ENCODE measurements at places on chromosomes 7 and 10.

GRCh38 chr10:22609251-22609650 is 105.1 kb downstream of the PIP4K2A start:
- DNase-seq: no peak

- DNase-seq: no peak
Observed at GRCh38 chr10:63313066-63313717, 152.6 kb downstream of the JMJD1C start.

DNA sequence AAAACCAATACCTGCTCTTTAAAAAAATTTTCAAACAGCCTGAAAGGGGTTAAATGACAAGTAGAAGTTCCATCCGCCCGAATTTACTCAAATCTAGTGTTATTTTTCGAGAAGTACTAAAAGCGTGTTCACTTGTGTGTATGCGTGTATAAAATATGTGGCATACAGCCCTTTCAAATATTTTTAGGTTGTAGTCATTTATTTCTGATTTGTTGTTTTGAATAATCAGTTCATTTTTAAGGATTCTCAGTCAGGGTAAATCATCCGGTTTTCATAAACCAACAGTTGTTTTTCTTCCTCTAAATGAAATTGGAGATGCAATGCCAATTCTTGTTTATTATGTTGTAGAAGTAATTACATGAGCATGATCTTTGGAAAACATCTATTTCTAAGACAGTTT is 6.9 kb upstream of the SUN1 start:
- no peak for DNase-seq

DNA sequence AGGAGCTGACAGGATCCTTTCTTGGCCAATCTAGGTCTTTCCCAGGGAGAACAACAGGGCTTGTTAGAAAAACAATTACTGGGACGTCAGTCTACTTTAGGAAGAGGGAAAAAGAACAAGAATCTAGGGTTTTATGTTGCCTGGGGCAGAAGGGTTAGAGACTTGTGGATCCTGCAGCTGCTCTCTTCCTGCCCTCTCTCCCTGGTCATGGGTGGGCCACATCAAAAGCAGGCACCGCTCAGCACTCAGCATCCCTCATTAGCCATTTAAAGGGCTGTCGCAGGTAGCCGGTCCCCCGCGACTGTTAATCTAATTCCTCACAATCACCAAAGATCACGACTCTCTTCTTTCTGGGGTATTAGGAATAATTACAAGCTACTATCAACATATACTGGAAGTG is 631.9 kb downstream of the CALN1 start:
- DNase-seq: no peak

- DNase-seq: no peak
Observed at GRCh38 chr7:108038986-108039385, 36.0 kb upstream of the LAMB1 start.

- no peak for DNase-seq
Observed at GRCh38 chr7:149021725-149022062, 6.6 kb downstream of the PDIA4 start.

- DNase-seq: no peak
Observed at GRCh38 chr10:47179291-47179647, 120.7 kb upstream of the GDF10 start.

DNA sequence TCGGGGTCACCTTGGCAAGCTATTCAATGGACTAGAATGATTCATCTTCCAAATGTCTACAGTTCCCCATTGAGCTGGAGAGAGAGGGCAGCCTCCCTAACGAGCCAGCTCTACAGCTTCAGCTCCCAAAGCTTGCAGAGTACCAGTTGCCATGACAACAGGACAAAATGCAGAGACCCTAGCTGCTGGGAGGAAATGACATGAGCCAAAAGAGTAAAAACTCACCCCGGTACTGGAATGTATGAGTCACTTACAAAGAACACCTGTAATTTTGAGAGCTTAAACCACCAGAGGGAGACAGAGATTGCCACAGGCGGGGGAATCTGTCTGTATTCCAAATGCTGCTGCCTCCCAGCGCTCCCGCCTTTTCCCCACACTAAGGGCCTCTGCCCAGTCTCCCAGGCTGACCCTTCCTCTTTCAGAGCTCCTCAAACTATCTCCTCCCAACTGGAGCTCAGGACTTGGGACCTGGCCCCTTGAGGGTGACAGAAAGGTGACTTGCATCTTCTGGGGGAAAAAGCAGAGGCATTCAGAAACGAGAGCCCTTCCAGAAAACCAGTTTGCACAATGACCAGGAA is 95.5 kb downstream of the CUL2 start:
- no peak for DNase-seq

- no peak for DNase-seq
Observed at GRCh38 chr10:15433850-15434537, 62.9 kb upstream of the FAM171A1 start.

DNA sequence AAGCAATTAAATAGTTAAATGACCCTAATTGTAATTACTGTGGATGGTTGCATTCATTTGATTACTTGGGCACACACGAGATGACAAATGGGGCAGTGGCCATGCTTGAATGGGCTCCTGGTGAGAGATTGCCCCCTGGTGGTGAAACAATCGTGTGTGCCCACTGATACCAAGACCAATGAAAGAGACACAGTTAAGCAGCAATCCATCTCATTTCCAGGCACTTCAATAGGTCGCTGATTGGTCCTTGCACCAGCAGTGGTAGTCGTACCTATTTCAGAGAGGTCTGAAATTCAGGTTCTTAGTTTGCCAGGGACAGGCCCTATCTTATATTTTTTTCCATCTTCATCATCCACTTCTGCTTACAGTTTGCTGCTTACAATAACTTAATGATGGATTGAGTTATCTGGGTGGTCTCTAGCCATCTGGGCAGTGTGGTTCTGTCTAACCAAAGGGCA is 8.3 kb downstream of the PCBD1 start:
- DNase-seq: peak; percentile 53

- no peak for DNase-seq
Observed at GRCh38 chr10:93081318-93081717, 7.6 kb downstream of the CYP26A1 start.

DNA sequence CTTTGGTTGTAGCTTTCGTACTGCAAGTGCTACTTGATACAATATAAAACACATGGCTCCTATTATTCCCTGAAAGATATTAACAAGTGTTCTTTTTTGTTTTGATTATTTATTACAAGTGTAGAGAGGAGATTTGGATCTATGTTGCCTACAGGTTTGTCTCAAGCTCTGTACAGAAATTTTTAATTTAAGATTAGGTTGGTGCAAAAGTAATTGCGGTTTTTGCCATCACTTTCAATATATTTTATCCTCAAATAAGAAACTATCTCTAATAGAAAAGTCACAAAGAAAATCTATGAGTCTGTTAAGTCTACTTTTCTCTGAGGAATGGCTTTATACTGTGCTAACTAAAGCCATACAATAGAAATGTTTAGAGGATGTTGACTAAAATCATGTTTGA is 1086.1 kb downstream of the GRM8 start:
- DNase-seq: no peak

GRCh38 chr10:43196131-43196980 is 58.1 kb downstream of the CSGALNACT2 start:
- no peak for DNase-seq

GRCh38 chr7:24767878-24768569 is 10.8 kb upstream of the GSDME start:
- DNase-seq: no peak

DNA sequence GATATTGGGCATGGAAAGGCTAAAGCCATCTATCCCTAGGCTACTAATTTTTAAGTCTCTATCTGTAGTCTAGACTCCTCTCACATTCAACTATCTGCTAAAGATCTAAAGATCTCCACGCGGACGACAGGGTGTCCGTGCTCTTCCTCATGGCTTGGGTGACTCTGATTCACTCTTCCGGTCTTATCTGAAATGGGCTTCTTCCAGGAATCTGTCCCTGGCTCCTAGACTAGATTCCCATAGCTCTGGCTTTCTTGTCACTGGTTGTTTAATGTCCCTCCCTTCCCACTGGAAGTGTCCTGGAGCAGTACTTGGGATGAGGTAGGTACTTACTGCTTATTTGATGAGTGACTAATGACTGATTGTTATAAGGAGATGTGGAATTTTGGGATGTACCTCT is 62.0 kb upstream of the PODXL start:
- no peak for DNase-seq

GRCh38 chr7:26948617-26949118 is 84.3 kb upstream of the SKAP2 start:
- DNase-seq: no peak

DNA sequence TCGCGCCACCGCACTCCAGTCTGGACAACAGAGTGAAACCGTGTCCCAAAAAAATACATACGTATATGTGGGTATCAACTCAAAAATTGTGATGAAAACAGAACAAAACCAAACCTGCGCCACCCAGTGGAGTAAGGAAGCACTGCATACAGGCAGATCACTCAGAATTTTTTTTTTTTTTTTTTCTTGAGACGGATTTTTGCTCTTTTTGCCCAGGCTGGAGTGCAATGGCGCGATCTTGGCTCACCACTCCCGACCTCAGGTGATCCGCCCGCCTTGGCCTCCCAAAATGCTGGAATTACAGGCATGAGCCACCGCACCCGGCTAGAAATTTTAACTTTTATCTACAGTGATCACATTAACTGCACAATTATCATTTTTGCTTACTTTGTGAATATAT is 9.1 kb upstream of the TMEM236 start:
- DNase-seq: no peak
